ENCODE measurements at places on chromosomes 6 and 20.

- DNase-seq = no peak
Observed at GRCh38 chr6:8065519-8065911, 1.3 kb upstream of the BLOC1S5 start.

DNA sequence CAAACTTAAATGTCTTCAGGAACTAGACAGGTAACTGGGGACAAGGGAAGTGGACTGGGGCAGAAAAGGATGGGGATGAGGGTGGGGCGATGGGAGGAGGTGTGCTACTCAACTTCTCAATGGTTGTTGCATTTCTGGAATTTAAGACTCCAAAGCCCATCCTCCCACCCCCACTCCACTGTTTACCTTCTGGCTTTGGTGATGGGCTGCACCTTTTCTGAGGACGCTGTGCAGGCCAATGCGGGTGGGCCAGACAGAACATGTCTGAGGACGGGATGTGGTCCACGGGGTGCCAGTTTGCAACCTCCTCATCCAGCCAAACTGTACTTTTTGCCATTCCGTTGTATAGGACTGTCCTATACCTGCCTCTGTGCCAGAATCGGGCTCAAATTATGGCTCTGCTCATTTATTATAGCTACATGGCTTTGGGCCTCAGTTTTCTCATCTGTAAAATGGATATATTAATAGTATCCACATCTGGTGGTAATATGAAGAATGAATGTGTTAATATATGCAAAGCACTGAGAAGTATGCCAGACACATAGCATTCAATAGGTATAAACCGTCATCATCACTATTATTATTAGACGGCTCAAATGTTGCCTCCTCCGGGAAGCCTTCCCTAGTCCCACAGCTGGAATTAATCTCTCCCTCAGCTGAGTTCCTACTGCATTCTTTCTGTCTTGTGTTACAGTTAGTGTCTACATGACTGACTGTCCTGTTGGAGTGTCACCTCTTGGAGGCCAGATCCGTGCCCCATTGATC, 31.0 kb upstream of the VEGFA start:
- DNase-seq = no peak

DNA sequence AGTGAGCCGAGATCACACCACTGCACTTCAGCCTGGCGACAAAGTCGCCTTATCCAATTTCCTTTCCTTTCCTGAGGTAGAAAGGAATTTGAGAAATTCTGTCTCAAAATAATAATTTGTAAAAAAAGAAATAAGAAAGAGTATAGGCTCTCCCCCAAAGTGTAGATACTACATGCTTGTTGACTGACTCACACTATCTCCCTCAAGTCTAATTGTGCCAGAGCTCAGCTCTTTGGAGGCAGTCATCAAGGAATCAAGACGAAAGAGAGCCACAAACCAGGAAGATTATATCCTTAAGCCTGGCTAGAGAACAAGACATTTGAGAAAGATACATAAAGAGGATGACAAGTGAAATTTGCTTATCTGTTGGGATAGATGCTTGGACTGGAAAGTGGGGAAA, 3.7 kb upstream of the FKBPL start:
- no peak for DNase-seq

DNA sequence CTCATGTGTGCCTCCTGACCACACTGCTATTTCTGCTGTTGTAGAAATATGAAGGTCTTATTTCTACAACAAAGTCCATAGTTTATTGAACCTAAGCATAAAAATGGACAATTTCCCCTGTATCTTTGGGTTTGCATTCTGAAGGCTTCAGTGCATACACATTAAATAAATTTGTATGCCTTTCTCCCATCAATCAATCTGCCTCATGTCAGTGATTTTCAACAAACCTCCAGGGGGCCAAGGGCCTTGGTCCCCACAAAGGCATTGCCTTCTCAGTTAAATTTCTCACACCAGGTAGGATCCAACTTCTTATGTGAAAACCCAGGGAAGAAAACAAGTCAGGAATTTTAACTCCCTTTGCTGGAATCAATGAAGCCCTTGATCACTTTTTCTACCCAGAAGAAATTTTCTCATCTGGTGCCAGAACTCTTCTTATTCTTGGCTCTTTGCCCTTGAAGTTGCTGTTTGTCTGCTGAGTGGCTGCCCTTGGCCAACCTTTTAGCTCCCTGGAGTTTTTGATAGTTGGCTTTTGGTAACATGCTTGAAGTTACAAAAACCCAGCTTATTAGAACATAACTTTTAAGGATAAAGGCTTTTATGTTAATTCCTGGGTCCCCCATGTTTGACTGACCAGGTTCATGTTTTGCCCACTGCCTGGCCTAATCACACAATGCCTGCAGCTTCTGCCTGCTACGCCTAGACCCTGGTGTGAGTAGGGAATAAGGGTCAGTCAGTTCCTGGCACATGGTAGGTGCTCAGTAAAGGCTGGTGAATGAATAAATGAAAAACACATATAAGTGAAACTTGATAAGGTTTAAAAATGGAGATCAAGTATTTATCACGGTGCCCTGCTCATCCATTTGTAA, 37.0 kb downstream of the SHLD1 start:
- DNase-seq = no peak

- no peak for DNase-seq
Observed at GRCh38 chr20:64142590-64142989, 21.7 kb upstream of the MYT1 start.

DNA sequence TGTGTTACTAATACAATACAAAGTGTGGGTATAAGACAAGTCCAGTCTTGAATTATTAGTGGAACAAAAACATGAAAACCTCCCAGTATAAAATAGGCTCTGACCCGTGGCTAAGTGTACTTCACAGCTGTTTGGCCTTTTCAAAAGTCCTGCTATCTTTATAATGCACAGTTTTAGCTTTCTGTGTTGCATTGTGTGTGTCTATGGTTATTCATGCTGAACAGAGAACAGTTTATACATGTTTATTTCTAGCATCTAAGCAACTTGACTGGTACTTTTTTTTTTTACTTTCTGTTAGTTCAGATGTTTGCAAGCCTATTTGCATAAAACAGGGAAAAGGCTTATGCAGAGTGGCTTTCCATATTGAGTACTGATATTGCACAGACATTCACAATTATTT, 119.2 kb upstream of the CCN2 start:
- DNase-seq = no peak

DNA sequence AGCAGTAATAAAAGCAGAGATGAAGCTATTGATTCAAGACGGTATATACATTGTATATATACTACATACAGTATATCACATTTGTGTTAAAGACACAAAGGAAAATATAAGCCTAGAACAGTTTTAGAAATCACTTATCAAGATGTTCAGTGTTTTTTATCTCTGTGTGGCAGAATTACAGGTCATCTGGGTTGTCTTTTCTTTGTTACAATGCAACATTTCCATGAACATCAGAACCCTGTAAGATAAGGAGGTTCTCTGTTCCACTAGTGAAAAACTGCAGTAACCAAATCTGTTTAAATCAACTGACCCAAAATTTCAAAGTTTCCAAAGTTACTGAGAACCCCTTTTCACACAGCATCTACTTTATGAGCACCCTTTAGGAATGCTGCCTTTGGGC, 42.2 kb downstream of the B4GALT5 start:
- DNase-seq = no peak

GRCh38 chr20:12372557-12372956, 454.9 kb downstream of the BTBD3 start:
- DNase-seq = no peak

- no peak for DNase-seq
Observed at GRCh38 chr6:139308286-139308916, 16.6 kb upstream of the TXLNB start.

DNA sequence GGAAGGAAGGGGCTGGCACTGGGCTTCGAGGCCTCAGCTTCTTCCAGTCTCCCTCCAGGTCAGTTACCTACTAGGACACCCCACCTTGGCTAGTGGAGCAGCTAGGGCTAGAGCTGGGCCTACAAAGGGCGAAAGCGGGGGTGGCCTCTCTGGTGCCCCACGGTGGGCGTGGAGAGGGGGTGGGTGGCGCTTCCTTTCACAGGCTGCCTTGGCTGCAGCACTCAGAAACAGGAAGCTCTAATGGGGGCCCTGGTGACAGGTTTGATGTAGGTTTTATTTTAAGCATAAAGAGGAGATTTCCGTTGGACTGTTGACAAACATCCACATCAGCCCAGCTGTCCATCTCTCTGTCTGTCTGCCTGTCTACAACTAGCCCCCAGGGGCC, 13.4 kb downstream of the FAM110A start:
- peak; percentile 68 for DNase-seq

DNA sequence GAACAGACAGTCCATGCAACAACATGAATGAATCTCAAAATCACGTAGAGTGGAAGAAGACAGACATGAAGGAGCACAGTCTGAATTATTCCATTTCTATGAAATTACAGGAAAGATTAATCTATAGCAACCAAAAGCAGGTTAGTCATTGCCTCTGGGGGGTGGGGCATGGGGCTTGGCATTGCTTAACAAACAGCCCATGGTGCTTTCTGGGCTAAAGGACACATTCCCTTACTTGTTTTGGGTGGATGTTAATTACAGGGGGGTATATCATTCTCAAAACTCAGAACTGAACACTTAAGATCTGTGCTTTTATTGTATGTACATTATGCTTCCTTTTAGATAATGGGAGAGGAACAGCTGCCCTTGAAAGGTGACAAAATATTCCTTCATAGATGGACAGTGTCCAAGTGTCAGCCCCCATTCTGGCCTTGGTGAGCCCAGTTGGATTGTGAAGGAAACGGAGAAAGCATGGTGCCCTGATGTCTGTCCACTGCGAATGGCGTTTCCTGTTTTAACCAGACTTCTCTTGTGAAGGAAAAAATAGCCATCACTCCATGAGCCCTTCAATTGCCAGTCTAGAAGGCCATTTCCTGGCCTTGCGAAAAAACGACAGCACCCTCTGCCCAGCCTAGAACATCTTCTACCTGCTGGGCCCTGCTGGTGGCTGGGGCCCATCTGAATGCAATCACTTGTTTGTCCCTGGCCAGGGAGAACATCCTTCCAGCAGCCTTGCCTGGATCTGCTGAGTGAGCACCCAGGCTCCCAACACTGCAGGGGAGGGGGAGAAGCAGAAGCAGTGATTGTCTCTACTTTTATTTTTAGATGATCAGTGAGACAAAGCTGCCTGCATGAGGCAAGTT, 179.7 kb downstream of the BCAS1 start:
- no peak for DNase-seq

- no peak for DNase-seq
Observed at GRCh38 chr6:167137081-167137480, 14.2 kb downstream of the CCR6 start.

Measured in CD4-positive, alpha-beta T cell treated with Interleukin-6 at 100 ng/mL for 8 hours (primary cell).